ENCODE measurements at places on chromosomes 6 and 20.

- DNase-seq = no peak
Measured at GRCh38 chr6:12313306-12313991, 23.3 kb downstream of the EDN1 start.

GRCh38 chr6:15207923-15208322 lies 37.9 kb upstream of the JARID2 start:
- DNase-seq = no peak

DNA sequence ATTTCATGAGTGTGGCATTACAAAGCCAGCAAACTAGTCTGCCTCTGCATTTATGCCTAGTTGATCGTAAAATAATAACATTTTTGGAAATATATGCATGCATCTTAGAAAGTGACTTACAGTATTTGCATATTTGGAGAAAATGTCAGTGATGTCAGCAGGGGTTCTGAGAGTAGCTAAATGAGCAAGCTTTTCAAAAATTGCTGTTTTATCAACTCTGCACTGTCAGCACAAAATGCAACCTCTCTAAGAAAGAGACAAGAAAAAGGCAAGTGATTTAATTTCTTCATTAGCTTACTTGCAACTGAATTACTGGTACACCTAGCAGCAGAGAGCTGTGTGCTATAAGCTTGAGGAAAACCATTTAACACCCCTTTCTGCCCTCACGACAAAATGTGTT lies 632.5 kb upstream of the MMS22L start:
- no peak for DNase-seq

DNA sequence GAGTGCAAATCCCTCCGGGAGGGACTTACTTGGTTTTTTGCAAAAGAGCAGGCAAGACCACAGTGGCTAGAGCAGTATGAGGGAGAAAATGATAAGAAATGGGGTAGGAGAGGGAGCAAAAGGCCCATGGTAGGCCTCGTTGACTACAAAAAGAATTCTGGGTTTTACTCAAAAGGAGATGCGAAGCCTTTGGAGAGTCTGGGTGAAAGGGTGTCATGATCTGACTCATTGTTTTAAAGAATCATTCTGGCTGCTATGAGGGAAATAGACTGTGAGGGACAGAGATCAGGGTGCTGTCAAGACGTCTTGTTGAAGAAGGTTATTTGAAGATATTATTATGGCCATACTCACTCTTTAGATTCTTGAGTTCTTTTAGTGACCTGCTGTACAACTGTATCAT lies 13.0 kb downstream of the TBC1D32 start:
- no peak for DNase-seq

DNA sequence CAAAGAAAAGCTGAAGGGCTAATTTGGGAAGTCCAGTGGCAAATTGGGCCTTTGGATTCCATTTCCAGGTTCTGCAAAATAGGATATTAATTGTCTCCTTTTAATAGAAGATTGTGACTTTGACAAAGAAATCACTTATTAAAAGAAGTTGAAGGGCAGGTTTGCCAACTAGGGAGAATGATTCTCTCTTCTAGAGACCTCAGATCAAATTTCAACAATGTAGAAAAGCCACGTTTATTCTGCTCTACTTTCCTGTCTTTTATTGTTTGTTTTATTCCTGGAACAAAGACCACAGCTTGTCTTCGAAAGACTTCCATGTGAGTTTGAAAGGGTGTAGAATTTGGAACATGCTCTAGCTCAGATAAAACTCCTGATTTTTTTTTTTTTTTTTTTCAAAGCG lies 65.5 kb upstream of the PRL start:
- DNase-seq = no peak

- no peak for DNase-seq
Measured at GRCh38 chr6:158290659-158291058, 21.6 kb upstream of the TULP4 start.

- no peak for DNase-seq
Measured at GRCh38 chr20:59205044-59205443, 41.4 kb downstream of the ZNF831 start.

GRCh38 chr6:40788661-40789655 lies 201.8 kb upstream of the LRFN2 start:
- no peak for DNase-seq

DNA sequence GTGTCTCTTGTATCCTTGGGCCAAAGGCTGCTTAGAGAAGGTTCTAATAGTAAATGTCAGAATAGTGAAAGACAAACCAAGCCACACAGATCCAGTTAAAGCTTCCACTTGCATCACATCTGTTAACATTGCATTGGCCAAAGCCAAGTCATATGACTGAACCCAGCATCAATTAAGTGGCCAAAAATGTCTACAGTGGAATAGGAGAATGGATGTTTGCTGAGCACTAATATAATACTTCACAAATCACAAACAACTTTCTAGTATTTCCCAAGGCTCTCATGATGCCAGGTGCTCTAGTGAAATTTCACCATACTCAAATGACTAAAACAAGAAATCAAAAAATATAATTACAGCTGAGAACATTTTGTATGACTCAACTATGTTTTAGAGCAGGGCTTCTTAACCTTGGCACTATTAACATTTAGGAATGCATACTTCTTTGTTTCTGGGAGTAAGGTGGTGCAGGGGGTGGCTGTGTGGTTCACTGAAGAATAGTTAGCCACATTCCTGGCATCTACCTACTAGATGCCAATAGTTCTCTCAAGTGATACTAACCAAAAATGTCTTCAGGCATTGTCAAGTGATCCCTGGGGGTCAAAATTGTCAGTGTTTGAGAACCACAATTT lies 148.0 kb upstream of the SPTLC3 start:
- DNase-seq = no peak

- peak; percentile 91 for DNase-seq
Measured at GRCh38 chr20:35619196-35620095, 3.8 kb downstream of the SPAG4 start.

DNA sequence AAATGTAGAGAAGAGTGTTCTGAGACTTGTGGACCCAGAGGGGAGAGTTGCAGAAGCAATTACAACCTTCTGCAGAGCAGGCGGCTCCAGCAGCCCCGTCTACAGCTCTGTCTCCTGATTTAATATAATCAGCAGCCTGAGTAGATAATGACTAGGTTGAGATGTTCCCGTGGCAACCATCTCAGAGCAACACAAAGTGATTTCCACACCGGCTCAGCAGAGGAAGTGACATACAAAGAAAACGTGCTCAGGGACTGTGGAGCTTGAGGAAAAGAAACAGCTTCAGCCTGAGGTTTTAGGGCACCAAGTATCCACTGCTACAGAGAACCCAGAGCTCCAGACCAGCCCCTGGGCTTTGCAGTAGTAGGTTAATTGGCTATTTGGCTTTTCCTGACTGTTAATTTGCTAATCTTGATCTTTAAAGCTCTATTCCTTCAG lies 136.4 kb downstream of the MTFR2 start:
- DNase-seq = peak; percentile 75

DNA sequence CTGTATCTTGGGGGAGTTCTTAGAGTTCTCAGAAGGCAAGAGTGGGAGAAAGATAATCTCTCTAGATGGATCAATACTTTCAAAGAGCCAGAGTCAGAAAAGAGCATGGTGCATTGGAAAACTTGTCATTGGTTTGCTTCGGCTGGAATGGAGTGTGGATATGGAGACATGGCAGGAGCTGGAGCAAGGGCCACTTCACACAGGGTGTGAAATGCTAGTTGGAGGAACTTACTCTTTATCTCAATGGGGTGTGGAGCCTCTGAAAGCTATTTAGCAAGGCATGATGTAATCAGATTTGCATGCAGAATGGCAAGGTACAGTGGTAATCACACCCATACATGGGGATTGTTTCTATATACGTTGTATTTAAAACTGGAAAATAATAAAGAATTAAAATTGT lies 31.5 kb upstream of the PAQR8 start:
- DNase-seq = no peak

DNA sequence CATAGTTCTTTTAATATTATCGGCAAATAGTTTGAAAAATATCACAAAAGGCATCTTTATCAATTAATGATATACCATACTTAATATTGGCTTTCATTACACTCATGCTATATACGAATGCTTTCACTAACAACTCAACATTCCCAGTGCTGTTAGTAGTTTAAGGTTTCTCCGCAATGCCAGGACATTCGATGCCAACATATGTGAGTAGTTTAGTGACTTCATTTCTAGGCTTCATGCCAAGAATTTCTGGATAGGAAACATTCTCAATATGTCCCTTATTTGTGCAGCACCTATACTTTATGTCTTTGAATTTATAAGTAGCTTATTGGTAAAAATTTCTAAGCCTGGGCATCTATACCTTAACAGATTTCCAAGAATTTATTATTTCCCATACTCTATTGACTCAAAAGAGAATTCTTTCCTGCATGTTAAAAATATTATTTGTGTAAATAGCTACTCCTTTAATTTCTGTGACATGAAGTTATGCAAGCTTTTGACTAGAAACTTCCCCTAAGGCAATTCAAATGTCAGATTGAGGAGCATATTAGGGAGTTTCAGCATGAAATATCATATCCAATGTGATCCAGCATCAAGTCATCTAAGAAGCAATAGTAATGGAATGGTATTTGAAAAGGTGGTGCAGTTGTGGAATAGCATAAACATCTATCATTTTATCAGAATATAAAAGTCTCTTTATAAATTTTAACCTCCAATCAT lies 236.0 kb upstream of the STXBP5 start:
- DNase-seq = no peak

Measured in femur (tissue), 1 donor.